ENCODE measurements at places on chromosomes 4 and X.

- DNase-seq, result no peak
Observed at GRCh38 chrX:132858018-132858417, 100.4 kb downstream of the HS6ST2 start.

GRCh38 chr4:33532821-33533220 lies 2711.5 kb downstream of the ARAP2 start:
- no peak for DNase-seq

DNA sequence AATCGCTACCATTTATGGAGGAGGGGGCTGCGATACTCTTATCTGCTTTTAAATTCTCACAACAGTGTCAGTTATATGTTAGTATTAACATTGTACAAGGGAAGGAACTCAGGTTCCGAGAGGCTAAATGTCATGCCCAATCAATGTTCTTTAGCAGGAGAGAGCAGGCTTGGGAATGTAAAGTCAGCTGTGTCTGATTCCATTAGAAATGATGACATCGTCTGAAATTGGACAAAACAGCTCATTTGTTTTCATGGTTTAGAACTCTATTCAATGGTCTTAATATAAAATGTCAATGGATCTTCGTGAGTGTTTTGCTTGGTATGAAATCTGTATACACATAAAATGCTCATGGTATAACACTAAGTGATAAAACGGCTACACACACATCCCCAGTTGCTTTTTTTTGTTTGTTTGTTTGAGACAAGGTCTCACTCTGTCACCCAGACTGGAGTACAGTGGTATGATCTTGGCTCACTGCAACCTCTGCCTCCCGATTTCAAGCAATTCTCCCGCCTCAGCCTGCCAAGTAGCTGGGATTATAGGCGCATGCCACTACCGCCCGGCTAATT lies 11.9 kb upstream of the SH3KBP1 start:
- DNase-seq, result no peak

- no peak for DNase-seq
Observed at GRCh38 chr4:44756559-44756958, 30.2 kb upstream of the GNPDA2 start.

GRCh38 chrX:51332188-51332942 lies at the start of gene NUDT10:
TSS of gene NUDT10 (plus strand) at chrX:51332822. CDS start at chrX:51332966, 144 bp downstream.
- DNase-seq, result peak; percentile 24

DNA sequence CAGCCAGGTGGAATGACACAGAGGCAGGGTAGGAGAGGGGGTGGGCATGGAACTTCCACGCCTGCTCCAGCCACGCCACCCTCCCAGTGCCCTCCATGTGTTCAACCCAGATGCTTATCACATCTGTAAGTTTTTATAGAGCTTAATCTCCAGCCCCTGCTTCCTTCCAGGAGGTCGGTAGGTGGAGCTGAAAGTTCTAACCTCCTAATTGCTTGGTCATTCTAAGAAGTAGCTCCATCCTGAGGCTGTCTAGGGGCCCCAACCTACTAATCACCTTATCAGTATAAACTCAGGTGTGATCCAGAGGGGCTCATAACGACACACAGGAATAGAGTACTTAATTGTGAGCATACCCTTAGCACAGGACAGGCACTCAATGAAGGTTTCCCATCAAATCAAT lies 18.3 kb downstream of the QDPR start:
- DNase-seq, result no peak

- DNase-seq, result no peak
Observed at GRCh38 chr4:153792618-153793247, 3.9 kb upstream of the SFRP2 start.

DNA sequence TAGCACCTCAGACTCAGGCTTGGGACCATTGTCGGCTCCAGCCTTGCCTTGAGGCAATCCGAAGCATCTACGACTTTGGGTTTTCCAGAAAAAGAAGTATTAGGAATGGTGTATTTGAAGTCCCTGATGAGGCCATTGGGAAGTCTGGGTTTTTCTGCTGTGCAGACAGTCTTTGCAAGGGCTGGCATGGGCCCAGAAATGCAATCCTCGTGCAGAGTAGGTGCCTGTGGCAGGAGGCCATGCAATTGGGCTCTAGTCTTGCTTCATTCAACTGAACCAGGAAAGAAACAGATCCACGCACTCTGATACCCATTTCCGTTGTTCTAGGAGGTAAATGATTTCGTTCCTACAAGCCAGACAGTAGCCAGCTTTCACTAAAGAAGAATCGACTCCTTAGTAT lies 12.4 kb downstream of the ZFP92 start:
- DNase-seq, result peak; percentile 12
